Spleen (tissue), 13 donors: ENCODE measurements at places on chromosomes 11 and 22. TPM values are rescaled to one million over a fixed set of nuclear protein-coding genes. Genes with fewer than 3 reads are reported as not detected.

HEPN1 gene
- total RNA-seq = not detected

ZNF280A gene
- not detected for total RNA-seq

PAMR1 gene
- 19.9 TPM for total RNA-seq

MYO7A gene
- total RNA-seq = 68.0 TPM

DNA sequence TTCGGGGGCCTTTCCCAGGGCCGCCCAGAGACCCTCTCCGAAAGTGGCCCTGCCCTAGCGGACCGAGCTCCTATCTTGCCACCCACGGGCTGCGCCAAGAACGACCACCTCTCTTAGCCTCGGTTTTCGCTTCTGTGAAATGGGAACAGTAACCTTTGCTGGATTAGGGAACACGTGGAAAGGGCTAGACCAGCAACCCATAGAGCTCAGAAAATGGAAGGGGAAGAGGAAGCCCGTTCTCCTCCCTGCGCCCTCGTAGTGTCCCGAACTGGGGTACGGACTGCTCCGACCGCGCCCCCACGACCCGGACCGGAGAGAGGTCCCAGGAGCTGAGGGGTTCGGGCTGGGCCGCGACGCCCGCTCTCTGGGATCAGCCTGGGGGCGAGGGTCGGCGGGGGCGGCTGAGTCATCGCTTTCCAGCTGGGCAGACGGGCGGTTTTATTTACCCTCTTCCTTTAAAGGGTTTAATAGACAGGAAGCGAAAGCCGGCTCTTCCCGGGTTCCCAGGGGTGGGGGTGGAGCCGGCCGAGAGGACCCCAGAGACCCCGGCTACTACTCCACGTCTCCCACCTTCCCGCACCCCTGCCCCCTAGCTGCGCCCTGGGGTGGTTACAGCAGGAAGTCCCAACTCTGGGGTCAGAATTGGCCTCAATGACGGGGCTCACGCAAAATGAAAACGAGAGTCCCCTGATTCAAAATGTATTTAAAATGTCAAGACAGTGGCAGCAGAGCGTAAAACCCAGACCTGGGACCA lies 907 bp upstream of the PHLDA2 start:
- H3K4me3 ChIP-seq = peak overlapping the region; percentile 41
- no peaks in the 10 kb centered on the region for H3K36me3 ChIP-seq
- DNase-seq = peak; percentile 82
- H3K4me1 ChIP-seq = peaks cover 26% of the 10 kb centered on the region

DNA sequence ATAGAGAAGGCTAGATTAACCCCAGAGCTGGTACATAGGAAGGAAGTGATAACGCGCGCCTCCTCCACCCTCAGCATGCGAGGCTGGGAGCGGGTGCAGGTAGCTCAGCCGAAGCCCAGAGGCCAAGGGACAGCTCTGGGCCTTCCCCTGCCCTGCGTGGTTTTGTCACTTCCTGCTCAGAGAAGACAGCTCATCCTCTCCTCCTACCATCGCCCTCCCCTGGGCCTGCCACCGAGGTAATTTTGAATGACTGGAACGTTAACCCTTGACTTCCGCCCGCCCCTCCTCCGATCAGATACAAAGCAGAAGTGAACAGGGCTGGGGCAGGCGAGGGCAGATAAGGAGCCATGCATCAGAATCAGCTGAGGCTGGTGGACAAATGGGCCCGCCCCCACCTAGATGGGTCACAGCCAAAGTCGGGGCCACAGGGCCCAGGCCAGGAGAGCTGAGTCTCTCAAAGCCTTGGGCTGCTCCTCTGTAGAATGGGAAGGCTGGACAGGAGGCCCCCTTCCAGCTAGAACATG lies 1.6 kb downstream of the RAC2 start:
- H3K4me1 ChIP-seq = peaks cover 81% of the 10 kb centered on the region
- DNase-seq = peak; percentile 97
- peaks cover 36% of the 10 kb centered on the region for H3K36me3 ChIP-seq
- no peaks in the 10 kb centered on the region for H3K27me3 ChIP-seq
- peak overlapping the region; percentile 94 for H3K27ac ChIP-seq

- H3K27ac ChIP-seq = no peak overlapping the region
- DNase-seq = no peak
- no peaks in the 10 kb centered on the region for H3K4me1 ChIP-seq
- no peak overlapping the region for H3K4me3 ChIP-seq
- no peaks in the 10 kb centered on the region for H3K36me3 ChIP-seq
Measured at GRCh38 chr11:121790430-121790829, 325.6 kb downstream of the BLID start.

- H3K4me1 ChIP-seq = peaks cover 98% of the 10 kb centered on the region
- no peaks in the 10 kb centered on the region for H3K27me3 ChIP-seq
- H3K4me3 ChIP-seq = no peak overlapping the region
- no peaks in the 10 kb centered on the region for H3K36me3 ChIP-seq
Measured at GRCh38 chr11:118441770-118442275, 5.5 kb downstream of the KMT2A start.

DNA sequence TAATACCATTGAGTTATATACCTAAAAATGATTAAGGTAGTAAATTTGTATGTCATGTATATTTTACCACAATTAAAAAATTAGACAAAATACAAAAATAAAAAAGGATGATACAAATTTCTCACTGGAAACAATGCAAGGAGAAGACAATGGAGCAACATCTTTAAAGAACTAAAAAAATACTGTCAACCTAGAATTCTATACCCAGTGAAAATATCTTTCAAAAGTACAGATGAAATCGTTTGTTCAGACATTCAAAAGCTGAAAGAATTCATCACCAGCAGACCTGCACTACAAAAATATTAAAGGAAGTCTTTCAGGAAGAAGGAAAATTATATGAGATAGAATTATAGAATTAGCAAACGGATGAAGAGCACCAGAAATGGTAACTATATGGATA lies 9.8 kb upstream of the ASCL2 start:
- no peak for DNase-seq
- no peaks in the 10 kb centered on the region for H3K27me3 ChIP-seq
- H3K4me1 ChIP-seq = no peaks in the 10 kb centered on the region
- no peak overlapping the region for H3K4me3 ChIP-seq

DNA sequence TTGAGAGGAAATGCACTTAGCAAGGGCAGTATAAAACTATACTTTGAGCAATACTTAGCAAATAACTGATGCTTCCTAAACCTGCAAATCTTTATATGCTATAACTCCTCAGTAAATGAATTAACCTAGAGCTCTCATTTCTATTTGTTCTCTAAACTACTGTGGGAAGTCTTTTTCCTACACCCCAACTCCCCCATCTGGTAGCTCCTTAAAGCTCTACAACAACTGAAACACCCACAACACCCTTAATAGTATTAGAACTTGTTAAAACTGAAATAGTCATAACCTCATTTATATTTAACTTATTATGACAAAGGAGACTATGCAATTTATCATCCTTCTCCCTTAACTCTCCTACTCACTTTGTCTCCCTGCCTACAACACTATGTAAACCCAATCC lies 43.4 kb downstream of the GUCY1A2 start:
- no peaks in the 10 kb centered on the region for H3K4me1 ChIP-seq

DNA sequence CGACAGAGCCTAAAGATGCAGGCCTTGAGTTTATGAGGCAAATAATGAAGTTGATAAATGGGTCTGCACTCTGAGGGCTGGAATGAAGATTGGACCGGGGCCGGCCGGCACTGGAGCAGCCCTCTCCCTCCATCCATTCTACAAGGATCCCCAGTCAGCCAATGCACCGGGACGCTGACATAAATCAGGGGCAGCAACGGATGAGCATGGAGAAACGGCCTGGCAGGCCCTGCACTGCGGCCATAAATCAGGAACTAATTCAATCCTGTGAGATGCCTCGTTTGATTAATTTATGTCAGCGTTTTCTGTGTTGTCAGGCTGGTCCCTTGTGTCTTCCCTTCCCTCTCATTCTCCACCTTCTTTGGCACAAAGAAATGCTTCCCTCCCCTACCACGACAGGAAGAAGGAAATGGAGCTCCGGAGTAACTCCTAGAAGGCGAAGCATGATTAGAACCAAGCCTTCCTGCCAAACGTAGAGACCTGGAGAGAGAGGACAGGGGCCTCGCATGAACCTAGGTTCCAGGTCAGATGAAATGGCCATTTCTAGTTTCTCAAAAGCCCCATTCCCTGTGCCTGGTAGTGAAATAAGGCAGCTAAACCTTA lies 358.4 kb downstream of the OPCML start:
- no peaks in the 10 kb centered on the region for H3K27me3 ChIP-seq
- DNase-seq = no peak
- H3K4me1 ChIP-seq = no peaks in the 10 kb centered on the region
- H3K36me3 ChIP-seq = no peaks in the 10 kb centered on the region
- no peak overlapping the region for H3K27ac ChIP-seq
- H3K4me3 ChIP-seq = no peak overlapping the region

DNA sequence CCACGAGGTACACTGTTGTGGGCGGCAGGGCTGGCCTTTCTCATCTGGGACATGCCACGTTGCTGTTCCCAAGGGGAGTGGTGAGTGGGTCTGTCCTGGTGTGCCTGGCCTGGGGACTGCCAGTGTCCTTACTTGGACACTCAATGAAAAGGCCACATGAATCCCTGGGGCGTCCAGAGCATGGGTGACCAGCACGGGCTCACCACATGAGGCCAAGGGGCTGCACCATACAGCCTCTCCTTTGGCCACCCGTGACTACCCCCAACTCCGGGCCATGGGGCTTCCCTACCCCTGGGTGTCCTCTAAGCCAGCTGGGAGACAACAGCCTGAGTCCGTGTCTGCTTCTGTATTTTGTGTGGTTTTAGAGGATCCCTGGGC lies 20.2 kb upstream of the TXNRD2 start:
- H3K36me3 ChIP-seq = peaks cover 58% of the 10 kb centered on the region
- no peaks in the 10 kb centered on the region for H3K27me3 ChIP-seq
- peaks cover 29% of the 10 kb centered on the region for H3K4me1 ChIP-seq
- H3K27ac ChIP-seq = no peak overlapping the region
